ENCODE measurements at places on chromosomes 3 and 15.

DNA sequence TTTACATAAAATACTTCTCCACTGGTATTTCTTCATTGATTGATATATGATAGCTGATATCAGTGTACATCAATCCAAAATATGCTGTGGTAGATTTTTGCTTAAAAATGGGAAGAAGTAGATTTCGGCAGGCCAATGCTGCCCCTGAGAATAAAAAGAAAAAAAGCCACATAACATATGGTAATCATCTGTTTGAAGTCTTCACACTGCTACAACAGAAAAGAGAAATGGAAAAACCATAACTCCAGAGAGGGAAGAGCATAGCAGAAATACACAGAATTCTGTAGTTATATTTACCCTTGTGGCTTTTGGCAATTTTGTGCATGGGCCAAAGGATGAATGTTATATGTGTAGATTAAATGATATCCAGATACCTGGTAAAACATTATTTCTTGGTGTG is 143.1 kb upstream of the KCNMB2 start:
- DNase-seq = no peak

GRCh38 chr15:40454904-40455391 is 14.2 kb downstream of the BAHD1 start:
- no peak for DNase-seq

- DNase-seq = no peak
Measured at GRCh38 chr15:101216100-101216499, 35.7 kb downstream of the CHSY1 start.

DNA sequence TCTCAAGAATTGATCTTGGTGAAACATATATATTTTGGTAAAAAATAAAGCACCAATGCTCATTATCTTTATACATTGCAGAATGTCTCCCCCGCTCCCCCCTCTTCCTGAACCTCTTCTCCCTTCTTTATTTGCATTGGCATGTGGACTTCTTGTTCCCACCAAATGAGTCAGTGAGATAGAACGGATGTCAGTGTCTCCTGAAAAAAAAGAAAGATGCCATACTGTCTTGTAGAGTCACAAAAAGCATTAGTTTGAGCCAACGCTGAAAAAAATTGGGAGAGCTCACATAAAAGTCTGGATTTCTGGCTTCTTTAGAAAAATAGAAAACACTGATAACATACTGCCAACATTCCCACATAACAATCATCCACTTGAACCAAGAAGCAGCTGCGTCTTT is 32.0 kb upstream of the STXBP5L start:
- DNase-seq = no peak

GRCh38 chr3:75332794-75333193 is 331.3 kb upstream of the FRG2C start:
- DNase-seq = no peak

DNA sequence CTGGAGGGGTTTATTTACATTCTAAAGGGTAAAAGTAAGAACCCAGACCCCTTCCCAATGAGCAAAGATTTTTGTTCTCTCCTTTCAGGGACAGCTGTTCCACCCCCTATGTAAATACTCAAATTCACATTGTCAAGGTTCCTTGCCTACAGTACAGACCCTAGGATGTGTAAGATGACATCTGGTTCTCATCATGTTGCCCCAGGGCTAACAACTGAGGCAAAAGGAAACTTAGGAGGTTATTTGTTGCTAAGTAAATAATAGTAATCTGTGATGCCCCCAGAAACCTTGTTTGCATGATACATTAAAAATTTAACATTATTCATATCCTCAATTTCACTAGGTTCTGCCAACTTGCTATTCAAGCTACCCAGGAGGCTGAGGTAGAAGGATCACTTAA is 135.0 kb upstream of the CCNL1 start:
- no peak for DNase-seq

- DNase-seq = no peak
Measured at GRCh38 chr3:194485881-194486539, 792 bp downstream of the ATP13A3 start.

DNA sequence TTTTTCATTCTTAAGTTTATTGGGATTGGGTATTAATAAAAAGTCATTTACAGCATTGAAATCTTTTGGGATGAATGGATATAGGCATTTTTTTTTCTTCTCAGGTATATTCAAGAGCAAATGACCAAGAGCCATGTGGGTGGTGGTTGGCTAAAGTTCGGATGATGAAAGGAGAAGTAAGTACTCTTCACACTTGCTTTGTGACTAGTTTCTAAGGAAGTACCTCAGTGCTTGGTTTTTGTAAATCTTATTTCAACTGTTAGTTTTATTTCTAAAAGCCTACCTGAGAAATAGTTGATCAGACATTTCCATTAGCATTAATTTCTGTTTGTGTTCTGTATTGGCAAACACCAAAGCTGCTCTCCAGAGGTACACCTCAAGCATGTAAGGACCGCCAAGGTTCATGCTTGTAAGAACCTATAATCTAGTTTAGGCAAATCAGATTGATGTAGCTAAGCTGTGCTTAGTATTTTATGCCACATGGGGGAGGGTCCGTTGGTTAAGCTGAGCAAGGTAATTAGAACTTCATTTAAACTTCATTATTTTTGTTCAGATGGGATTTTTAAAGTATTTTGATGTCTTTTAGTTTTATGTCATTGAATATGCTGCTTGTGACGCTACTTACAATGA is 35.4 kb downstream of the FXR1 start:
- DNase-seq = no peak

Data from stimulated activated CD4-positive, alpha-beta T cell treated with anti-CD3 and anti-CD28 coated beads, TNF-alpha, amount 100 ng/mL, for 48 hours (primary cell).